ENCODE measurements at places on chromosomes 12 and 14.
A peak's percentile ranks its signal among the peaks of the same experiment; 100 is the strongest.

GRCh38 chr14:102731871-102732800, 45.1 kb upstream of the TRAF3 start:
- no peak for DNase-seq

GRCh38 chr12:63894132-63894531, 49.6 kb downstream of the SRGAP1 start:
- peak; percentile 23 for DNase-seq

DNA sequence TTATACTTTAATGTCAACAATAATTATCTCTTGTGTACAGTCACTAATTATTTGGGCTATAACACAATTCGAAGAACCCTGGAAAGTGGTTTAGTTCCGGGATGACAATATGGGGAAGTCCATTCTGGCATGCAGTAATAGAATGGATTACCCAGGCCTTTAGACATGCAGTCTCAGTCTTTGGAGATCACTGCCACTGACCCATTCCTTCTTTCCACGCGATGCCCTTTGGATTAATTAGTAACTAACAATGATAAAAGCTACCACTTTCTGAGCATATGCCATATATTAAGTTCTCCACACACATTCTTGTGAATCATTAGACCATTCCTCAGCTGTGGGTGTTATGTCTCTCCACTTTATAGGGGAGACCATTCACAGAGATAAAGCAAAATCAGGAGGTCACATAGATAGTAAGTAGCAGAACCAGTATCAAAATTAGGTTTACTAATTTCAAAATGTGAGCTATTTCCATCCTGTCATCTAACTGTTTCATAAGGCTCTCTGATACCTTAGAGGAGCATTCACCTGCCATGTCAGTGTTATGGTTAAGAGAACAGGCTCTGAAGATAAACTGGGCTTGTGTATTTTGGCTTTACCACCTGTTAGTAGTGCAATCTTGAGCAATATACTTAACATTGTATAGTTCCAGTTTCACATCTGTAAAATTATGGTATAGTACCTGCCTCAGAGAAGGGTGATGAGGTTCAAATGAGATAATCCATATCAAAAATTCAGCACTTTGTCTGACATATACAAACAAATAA, 27.2 kb upstream of the KCNJ8 start:
- DNase-seq = no peak

DNA sequence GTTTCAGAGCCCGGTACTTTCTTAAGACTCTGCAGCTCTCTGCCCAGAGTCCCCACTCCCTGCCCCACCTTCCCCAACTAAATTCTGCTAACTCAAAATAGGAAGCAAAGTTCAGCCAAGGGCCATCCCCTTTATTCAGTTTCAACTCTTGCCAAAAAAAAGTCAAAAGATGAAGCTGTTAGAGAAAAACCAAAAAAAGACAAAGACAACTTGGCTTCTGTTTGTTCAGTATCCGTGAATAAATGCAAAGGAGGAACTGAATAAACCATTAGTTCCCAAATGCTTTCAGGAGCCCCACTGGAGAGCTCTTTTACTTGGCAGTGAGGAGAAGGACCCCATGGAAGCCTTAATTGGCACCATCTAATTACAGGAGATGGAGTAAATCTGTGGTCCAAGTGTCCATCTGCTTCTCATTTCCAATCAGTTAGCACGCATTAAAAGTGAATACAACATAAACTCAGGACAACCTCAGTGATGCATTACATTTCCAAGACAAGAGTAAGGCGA, 155.4 kb upstream of the GZMB start:
- DNase-seq = no peak

DNA sequence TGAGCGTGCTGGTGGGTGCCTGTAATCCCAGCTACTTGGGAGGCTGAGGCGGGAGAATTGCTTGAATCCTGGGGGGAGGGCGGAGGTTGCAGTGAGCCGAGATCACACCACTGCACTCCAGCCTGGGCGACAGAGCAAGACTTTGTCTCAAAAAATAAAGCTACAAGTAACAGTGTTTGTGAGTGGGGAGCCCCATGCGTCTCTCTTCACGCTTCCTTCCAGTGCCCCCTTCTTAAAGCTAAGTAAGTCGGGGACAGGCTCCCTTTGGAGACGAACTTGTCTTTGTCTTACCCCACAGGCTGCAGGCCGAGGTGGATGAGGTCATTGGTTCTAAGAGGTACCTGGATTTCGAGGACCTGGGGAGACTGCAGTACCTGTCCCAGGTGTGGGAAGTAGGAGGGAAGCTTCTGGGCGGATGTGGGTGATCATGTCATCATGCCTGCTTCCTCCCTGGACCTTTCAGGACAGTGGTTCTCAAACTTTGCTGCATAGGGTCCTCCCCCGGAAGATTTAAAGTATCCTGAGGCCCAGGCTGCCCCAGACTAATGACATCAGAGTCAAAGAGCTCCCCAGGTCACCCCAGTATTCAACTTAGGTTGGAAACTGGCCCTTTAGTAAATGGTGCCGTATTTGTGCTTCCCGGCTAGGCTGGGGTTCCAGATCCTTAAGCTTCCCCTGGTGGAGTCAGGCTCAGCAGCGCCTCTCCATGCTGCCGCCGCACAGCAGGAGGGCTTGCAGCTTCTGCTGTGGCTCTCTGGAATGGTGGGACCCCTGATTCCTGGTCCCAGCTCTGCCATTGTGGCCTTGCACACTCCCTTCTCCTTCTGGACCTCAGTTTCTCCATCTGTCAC, 37.1 kb downstream of the CYP46A1 start:
- DNase-seq = no peak

DNA sequence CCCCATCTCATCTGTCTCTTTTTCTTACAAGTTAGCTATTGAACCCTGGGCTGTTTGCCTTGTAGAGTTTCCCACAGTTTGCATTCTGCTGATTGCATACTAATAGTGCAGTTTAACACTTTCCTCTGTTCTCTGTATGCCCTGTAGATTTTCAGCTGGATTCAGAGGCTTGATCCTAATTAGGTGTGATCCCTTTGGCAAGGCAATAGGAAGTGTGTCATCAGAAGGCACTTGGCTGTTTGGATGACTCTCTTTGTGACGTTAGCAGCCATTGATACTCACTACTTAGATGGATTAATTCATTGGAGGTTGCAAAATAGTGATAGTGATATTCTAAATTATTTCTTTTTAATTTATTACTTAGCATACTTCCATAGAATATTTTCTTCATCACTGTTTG, 33.6 kb downstream of the FUT8 start:
- DNase-seq = no peak

GRCh38 chr12:91964501-91964900, 181.1 kb downstream of the BTG1 start:
- no peak for DNase-seq

DNA sequence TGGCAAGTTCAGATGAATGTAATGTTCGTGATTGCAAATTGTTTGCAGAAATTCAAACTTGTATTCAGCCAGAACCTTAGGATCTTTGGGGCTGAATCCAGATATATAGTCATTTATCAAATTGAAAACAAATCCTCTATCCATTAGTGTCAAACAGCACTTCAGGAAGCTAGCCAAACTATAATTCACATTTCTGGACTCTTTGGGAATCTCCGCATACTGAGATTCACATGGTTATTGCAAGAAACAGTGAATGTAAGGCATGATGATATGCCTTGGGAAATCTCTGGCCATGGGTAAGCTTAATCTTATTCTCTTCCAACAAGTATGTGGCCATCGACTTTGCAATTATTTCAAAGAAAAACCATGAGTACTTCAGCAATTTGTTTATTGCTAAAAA, 98.5 kb downstream of the KLHL28 start:
- no peak for DNase-seq

DNA sequence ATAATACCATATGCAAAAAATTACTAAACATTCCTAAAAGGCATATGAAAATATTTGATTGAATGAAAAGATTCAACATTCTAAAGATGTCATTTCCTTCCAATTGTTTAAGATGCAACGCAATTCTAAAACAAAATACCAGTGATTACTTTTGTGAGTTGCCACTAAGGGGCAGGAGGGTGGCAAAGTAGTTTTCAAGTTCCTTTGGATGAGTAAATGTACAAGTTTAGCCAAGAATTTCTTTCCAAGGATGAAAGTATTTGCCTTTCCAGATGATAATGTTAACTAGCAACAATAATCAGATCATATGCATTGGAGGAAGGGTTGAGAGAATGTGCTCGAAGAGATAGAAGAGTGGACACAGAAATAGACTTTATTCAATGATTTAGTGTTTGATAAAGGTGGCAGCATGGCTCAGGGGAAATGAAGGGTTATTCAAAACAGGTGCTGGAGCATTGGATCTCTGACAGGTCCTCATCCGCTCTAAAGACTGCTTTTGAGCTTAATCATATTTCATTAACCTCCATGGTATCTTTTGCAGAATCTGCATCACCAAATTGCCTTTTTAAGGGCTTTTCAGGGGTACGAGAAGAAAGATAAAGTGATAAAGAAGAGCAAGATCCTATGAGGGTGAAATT, 678.5 kb upstream of the TBX3 start:
- DNase-seq = no peak

DNA sequence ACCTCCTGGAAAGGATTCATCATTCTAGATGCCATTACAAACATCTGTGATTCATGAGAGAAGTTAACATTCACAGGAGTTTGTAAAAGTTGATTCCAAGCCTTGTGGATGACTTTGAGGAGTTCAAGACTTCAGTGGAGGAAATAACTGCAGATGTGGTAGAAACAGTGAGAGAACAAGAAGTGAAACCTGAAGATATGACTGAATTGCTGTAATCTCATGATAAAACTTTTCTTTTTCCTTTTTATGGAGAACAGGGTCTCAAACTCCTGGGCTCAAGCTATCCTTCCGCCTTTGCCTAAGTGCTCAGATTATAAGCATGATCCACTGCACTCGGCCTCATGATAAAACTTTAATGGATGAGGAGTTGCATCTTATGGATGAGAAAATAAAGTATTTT, 64.5 kb upstream of the GTF2A1 start:
- DNase-seq = peak; percentile 25

- peak; percentile 97 for DNase-seq
Measured at GRCh38 chr12:113040722-113041171, 15.8 kb upstream of the DTX1 start.

DNA sequence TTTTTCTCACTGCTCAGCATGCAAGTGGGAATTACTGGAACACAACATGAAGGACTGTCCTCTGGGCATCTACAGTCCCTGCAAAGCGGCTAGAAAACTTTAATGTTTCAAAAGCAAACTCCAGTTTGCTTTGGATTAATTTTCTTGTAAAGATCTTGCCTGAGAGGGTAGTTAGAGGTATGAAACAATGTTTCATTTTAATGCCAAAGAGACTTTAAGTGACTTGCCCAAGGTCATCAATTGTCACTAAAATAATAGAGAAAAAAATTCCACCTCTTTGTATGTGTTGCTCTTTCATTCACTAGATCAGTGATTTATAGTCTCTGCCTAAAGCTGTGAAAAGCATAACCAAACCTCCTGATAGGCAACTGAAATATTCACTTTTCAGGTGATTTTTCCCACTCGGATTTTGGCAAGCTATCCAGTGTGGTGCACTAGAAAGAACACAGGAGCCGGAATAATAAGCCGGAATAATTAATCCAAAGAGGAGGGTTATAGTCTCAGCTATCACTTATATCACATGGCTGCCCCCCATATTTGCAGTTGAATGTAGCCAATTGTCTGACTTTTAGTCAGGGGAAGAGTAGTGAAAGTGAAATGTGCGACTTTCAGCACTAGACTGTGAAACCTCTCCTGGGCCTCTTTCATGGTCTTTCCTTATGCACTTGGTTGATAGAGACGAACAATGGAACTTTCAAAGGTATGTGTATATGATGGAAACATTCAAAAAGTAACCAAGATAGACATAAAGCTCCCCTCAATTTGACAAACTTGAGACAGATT, 107.7 kb downstream of the SLC6A15 start:
- DNase-seq = no peak

- DNase-seq = peak; percentile 48
Measured at GRCh38 chr14:23321572-23322547, 603 bp downstream of the PABPN1 start.

GRCh38 chr12:53930591-53931255, 7.9 kb upstream of the HOXC13 start:
- no peak for DNase-seq

DNA sequence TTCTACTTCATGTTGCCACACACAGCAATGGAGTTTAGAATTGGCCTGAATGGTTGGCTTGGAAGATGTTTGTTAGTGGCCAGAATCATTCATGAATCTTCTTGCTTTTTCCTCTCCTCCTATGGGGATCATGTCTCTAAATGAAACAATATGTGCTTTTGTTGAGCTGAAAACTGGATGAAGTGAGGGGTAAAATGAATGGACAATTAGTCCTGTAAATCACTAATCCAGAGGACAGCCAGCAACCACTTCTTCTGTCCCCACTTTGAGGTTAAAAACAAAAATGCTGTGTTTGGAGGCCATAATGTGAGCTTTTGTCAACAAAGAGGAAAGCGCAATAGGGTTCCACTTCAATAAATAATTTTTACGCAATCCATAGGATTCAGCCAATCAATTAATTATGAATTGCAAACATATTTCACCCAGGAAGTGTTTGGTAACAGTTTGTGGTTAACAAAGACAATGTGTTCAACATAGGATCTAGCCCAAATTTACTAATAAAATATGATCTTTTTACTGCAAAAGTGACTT, 30.3 kb upstream of the AMIGO2 start:
- no peak for DNase-seq

GRCh38 chr12:26740348-26740747, 92.6 kb downstream of the ITPR2 start:
- DNase-seq = no peak

DNA sequence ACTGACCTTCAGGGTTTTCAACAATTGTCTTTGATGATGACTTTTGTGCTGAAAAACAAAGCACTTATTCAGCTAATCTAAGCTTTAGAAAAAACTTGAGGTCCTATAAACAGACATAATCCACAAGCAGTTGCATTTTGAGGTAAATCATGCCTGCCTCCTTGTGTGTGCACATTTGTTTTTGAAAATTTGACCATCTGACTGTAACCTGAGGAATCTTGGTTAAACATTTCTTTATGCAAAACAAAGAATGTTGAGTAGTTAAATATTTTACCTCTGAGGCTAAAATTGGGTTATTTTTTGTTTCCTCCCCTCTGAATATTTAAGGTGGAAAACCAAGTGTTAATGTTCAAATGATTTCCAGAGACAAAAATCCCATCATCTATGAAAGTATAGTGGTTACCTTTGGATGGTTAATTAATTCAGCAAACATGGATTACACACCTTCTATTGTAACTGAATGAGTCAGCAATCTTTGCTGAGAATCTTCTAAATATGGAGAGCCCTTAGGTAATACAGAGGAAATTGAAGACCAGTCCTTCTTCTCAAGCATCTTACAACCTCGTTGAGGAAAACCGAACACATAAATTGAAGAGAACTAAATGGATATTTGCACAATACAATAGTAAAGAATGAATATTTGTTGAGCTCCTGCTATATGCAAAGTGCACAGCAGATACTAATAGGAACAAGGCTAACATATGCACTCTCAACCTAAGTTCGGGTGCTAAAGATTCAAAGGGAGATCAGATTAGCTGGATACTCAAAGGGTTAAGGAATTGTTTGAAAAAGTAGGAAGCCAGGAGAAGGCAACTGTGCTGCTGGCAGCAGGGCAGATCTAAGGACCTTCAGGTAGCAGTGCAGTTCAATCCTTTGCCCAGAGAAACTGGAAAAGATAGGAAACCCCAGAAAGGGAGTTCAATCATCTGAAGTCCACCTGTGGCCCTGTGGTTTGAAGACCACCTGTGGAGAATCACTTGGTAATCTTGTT, 115.2 kb downstream of the BMP4 start:
- DNase-seq = no peak

All from inflammatory macrophage (primary cell).